CD4-positive, alpha-beta T cell treated with Interleukin-6 for 4 hours (primary cell): ENCODE measurements at places on chromosomes 7 and 10.

DNA sequence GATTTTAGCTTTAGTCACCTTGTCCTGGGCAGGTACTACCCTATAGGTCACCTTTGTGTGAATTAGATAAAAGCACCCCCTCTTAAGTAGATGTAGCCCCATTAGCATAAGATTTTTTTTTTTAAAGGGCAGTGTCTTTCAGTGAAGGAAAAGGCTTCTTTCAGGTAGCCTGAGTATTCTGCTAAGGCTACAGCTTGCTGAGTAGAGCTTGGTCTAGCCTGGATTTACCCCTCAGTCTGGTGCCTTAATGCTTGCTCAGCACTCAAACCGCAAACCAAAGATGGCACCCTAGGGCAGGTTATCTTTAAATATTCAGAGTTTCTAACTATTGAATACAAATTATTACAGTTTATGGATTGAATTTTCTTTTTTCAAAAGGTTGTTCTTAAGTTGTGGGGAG, 83.4 kb downstream of the GLCCI1 start:
- no peak for DNase-seq

- no peak for DNase-seq
Observed at GRCh38 chr10:75040576-75040975, 70.9 kb upstream of the SAMD8 start.

- DNase-seq: no peak
Observed at GRCh38 chr7:131124867-131125266, 202.8 kb upstream of the MKLN1 start.

DNA sequence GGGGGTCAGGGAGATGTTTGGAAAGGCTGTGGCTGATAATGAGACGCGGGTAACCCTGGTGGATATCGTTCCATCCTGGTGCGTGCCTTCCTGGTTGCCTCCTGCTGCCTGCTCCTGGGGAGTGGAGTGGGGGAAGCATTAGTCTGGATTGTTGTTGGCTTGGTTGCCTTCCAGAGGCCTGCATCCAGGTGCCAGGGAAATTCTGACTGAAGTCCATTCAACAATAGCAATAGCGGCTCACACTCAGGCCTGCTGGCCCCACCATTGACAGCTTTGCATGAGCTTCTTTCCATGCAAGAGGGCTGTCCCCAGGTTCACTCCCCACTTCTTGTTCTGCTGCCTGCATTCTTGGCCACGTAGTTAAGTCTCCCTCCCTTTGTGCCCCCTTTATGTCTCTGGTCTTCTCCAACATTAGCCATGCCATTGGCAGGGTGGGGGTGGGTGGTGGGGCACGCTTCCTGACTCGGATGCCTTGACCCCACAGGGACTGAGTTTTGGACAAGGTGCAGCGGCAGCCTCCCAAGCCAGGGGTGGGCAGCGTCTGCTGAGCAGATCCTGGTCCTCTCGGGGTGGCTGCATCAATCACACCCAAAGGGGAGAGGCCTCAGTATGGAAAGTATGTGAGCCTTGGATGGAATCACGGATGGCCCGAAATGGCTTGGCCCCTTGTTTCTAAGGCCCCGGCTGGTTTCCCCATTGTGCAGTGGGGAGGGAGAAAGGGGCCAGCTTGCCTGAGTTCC, 150.2 kb downstream of the GRK5 start:
- no peak for DNase-seq

- no peak for DNase-seq
Observed at GRCh38 chr10:26169466-26169865, 47.1 kb upstream of the GAD2 start.

- DNase-seq: peak; percentile 19
Observed at GRCh38 chr10:14653271-14654161, 121.2 kb downstream of the FAM107B start.

DNA sequence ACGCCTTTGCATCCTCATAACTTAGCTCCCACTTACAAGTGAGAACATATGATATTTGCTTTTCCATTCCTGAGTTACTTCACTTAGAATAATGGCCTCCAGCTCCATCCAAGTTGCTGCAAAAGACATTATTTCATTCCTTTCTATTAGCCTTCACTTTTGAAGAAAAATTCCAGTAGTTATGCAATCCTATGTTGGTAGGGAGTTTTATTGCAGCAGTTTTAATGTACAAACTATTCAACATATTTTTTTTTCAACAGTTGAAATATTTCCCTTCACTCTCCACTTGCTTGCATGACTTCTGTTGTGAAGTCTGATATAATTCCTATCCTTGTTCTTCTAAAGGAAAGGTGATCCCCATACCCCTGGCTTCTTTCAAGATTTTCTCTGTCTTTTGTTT, 27.3 kb upstream of the ARHGAP22 start:
- DNase-seq: no peak

GRCh38 chr7:100621554-100621953, 9.2 kb downstream of the MOSPD3 start:
- DNase-seq: no peak

GRCh38 chr7:105811189-105811847, 65.1 kb downstream of the ATXN7L1 start:
- no peak for DNase-seq

GRCh38 chr10:49049660-49050059, 65.7 kb downstream of the VSTM4 start:
- DNase-seq: no peak

GRCh38 chr7:122709930-122710646, 7.4 kb upstream of the RNF148 start:
- no peak for DNase-seq
